ENCODE measurements at places on chromosomes 7 and 10.

DNA sequence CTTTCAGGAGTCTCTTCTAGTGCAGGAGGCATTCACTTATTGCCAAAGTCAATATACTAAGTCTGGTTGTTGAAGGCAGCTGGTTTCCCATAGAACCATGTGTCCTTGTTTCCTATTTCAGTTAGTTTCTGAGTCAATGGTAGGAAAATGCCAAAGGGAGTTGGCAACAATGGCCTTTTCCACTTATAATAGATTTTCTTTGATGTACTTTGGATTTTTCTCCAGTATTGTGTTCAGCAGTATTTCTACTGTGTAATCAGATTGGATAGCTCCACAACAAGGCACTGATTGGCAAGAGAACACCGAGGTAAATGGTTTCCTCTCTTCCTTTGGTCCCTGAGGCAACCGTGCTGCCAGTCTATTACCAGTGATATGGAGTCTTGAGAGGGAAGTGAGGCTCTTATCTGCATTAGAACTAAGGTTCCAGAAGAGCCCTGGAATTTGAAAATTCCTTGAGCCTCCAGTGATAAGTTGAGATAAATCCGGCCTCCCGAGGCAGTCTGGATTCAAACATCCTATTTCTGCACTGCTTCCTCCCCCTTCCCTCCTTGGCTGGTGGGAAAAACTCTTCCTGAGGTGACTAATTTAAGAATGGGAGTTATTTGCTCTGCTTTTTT is 7.9 kb upstream of the SEPTIN7 start:
- no peak for DNase-seq

GRCh38 chr10:58956926-58957325 is 219.5 kb upstream of the PHYHIPL start:
- no peak for DNase-seq

DNA sequence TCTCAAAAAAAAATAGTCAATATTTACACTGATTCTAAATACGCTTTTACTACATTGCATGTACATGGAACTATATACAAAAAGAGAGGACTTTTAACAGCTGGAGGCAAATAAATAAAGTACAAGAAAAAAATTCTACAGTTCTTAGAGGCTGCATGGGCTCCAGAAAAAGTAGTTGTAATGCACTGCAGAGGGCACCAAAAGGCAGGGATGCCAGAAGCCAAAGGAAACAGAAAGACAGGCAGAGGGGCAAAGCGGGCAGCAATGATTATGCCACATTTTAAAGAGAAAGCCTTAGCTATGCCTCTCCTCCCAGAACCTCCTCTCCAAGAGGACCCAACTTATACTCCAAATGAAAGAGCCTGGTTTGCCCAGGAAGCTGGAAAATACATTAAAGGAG is 11.6 kb upstream of the ADCK2 start:
- no peak for DNase-seq

DNA sequence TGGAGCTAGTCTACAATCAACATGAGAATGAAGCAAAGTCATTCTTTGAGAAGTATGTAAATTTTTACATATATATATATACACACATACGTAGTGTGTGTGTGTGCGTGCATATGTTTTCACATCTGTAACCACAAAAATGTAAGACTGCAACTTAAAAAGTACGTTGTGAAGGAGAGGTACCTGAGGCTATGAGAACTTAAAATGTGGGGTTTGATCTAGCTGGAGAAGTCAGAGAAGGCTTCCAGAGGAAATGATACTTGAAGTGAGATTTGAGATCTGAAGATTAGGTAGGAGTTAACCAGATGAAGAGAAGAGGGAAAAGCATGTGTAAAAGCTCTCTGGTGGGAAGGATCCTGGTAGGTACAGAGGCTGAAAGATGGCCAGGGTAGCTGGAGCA is 5.8 kb downstream of the TAF5 start:
- no peak for DNase-seq

GRCh38 chr10:72847681-72848080 is 45.9 kb upstream of the OIT3 start:
- DNase-seq: no peak

GRCh38 chr10:53697038-53697437 is 924.5 kb upstream of the MBL2 start:
- no peak for DNase-seq

- no peak for DNase-seq
These were observed 12.8 kb upstream of the DRGX start for GRCh38 chr10:49408519-49409306.

GRCh38 chr7:40120020-40120419 is 14.4 kb downstream of the MPLKIP start:
- DNase-seq: no peak

- no peak for DNase-seq
These were observed 221.5 kb upstream of the GHITM start for GRCh38 chr10:83917537-83918506.

DNA sequence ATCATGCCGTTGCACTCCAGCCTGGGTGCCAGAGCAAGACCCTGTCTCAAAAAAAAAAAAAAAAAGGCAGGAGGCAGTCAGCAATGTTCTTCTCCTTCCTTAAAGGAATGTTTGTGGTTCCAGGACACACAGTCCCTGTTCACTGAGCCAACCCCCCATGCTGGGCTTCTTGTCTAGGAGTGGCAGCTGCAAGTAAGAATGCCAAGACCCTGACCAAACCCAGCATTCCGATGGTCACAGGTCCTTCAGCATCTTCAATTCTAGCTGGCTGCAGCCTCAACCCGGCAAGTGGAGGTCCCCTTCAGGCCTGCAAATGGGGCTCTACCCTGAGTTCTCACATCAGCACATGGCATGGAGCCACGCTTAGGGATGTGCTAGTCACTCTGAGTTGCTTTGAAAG is 38.2 kb upstream of the CUX1 start:
- DNase-seq: no peak

DNA sequence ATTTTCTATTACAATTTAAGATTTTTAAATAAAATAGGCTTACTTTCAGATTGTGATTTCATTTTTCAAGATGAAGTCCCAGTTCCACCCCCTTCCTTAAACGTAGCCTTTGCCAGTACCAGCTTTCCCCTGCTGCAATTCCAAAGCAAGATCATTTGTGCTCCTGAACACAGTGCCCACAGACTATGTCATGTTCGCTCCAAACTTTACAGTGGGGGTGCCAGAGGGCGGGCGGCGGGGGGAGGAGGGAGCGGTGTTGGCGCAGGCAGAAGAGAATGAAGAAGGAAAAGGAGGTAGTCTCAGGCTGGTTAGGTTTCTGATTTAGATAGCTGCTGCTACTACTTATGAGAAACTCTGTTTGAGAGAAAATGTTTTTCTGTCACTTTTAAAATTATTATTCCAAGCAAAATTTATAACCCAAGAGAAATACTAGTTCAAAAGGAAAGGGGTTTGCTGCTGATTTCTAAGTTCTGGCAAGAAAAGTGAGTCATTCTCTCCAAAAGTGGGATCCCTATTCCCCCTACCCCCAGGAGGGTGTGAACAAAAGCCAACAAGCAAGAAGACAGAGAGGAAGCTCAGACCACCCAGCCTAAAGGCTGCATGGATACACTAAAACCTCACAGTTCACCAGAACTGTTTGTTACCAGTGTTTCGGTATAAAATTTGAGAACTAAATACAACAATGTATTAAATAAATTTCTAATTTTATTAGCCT is 109.6 kb downstream of the SRPK2 start:
- DNase-seq: no peak

DNA sequence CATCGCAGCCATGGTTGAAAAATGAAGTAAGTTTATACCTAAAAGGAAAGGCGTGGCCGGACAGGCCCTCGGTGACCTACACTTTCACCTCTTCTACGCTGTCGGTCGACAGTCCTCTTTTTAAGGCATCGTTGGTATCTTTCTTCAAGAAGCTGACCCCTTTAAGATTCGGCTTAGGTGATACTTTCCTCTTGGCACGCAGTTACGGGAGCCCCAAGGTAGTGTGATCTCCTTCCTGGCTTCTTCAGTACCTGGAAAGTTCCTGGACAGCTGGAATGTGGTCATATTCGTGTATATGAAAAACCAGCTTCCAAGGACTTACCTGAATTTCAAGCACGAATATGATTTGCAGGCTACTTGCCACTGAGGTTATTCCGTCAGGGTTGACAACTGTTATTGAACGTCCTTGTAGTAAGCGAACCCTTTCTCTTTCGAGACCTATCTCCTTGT is 885 bp upstream of the SYPL1 start:
- no peak for DNase-seq

DNA sequence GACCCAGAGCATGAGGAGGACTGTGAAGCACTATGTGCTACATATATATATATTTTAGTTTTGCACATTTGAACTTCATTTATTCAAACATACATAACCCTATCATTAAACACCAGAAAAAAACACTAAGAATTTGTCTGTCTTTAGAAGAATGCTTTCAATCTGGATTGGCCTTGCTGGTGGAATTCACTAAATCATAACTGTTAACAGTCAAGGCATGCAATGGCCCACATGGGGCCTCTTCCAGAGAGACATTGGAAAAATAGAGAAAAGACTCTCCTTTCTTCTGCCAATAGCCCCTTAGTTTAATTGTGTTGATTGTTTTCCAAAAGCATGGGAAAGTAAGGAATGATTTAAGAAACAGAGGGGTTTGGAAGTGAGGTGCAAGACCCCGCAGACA is 77.9 kb downstream of the MRPL32 start:
- DNase-seq: no peak

- no peak for DNase-seq
These were observed 64.9 kb downstream of the MYL10 start for GRCh38 chr7:101563943-101564777.

DNA sequence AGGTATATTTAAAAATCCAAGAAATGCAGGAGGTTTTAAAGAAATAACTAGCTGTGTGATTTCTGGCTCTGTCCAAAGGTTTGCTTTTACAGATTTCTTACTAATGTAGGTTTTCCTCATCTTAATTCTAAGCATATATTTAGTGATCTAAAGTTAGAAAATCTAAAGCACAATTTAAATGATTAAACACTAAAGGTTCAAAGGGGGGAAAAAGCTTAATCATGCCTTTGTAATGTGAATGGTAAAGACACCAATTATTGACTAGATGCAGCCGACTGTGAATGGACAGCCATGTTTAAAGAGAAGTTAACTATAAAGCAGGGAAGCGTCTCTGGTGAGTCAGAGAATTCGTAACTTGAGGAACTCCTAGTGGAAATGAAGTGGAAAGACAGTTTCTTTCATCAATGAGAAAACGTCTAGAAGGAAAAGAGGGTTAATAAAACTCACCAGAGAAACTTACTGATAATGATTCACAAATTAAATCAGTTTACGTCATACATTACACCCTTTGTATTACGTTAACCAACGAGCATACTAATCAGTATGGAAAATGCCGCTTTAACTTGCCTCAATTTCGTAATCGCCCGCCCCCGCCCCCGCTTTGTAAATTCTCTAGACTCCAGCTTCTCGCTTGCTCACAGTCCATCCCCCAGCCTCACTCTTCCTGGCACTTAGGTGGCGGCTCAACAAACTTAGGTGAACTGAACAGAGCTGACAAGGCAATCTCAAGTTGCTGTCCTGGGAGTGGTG is 1.1 kb upstream of the HBP1 start:
- peak; percentile 39 for DNase-seq

DNA sequence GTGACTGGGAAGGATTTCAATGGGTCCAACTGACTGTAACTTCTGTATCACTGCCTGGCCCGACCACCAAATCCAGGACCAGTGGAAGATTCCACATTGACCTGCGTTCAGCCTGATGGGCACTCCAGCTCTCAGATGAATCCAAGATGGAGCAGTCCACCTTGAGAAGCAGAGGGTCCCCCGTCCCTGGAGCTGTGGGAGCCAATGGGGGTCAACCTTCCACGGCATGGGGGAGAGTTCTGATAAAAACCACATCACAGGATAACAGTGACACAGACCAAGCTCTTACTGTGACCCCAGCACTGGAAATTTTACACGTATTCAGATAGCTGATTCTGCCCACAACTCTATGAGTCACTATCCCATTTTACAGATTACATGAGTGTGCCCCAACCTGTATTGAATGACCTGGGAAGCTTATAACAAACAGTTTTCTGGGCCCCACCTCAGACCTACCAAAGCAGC is 11.2 kb downstream of the ZCCHC24 start:
- DNase-seq: no peak

GRCh38 chr10:128978211-128978610 is 488.8 kb upstream of the MGMT start:
- DNase-seq: no peak

- DNase-seq: no peak
These were observed 16.0 kb downstream of the RASGEF1A start for GRCh38 chr10:43250615-43251418.

GRCh38 chr7:73679709-73680108 is 3.5 kb downstream of the DNAJC30 start:
- DNase-seq: no peak

DNA sequence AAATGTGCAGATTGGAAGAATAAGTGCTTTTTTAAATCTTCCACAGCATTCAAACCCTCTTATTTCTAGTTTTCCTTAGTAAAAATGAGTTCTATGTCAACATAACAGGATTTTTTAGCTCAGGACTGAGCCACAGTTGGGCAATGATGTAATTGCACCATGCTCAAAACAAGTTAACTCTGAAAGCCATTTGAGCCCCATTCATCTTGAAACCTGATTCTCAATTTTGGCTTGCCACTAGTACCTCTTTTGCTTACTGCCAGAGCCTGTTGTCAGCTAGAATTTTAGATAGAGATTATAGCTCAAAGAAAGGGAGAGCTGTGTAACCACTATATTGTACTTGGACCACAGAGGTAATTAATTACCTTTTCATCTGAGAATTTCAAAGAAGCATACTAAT is 1028.5 kb upstream of the PHF14 start:
- DNase-seq: no peak

- no peak for DNase-seq
These were observed 115.0 kb upstream of the AFAP1L2 start for GRCh38 chr10:114519306-114519669.

GRCh38 chr7:121639705-121640104 is 233.3 kb upstream of the PTPRZ1 start:
- DNase-seq: no peak

DNA sequence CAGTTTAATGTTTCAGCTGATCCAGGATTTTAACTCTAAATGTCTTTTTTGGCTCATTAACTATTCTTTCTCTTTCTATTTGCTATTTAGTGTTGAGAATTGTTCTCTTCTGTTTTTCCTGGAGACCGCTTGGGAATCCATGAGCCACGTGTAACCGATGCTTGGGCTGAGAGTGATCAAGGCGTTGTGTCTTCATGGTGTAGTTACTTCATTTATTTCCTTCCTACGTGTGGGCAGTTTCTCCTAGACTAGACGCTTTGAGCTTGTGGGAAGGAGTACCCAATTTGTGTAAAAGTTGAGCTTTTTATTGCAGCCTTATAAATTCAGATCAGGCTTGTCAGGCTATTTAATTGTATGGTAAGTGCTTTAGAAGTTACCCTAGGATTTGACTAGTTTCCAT is 2.9 kb downstream of the EIF3B start:
- no peak for DNase-seq

GRCh38 chr7:152884321-152884720 is 124.8 kb downstream of the ACTR3B start:
- no peak for DNase-seq

DNA sequence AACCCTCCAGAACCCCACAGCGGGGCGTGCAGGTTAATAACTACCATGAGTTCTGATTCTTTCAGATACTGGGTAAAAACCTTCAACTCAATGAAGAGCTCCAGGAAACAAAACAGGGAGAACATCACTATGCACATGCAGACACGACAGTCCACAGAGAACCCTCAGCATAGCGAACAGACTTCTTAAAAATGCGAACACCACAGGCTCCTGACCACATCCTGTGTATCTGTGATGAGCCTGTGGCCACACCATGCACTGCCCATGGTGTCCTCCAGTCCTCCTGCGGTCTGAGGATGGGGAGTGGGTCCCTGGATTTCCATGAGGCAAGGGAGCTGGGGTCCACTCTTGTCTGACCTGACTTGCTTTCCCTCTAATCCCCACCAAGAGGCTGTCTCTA is 107.2 kb downstream of the COBL start:
- DNase-seq: no peak

All from CD4-positive, alpha-beta T cell treated with Interleukin-6 at 100 ng/mL for 8 hours (primary cell).